ENCODE measurements at places on chromosomes 2 and 18.

GRCh38 chr2:224039080-224039769 lies at the start of gene SERPINE2:
SERPINE2 (minus strand) TSS chr2:224039286; CDS start chr2:224001900, 37,386 bp downstream.
- no peak for DNase-seq

DNA sequence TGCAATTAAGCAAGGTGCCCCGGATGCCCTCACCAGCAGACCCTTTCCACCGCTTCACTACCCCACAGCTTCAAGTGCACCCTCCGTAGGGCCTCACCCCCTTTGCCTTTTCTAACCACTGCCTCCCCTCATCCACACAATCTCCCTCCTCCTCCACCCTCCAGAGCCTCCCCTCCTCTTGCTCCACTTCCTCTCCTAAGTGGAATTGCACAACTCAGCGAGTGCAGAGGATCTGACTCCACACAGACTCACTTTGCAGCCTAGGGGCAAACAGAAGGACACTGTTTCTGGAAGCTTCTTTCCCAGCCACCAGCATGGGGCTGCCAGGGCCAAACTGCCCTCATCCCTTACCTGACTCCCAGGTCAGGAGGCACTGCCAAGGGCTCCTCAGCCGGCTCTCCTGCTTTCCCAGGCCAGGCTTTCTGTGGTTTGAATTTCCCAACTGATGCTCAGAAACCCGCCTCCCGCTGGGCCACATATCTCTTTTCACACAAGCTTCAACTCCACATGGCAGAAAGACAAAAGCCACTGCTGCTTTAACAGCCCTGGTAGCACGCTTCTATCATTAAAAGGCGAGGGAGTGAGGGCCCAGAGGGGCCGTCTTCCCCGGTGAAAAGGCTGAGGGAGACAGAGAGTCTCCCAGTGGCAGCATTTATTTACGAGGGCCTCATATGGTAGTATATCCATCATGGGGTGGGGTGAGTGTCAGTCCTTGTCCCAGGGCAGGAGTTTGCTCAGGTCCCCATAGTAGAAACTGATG lies 74.7 kb upstream of the MGAT4A start:
- no peak for DNase-seq

DNA sequence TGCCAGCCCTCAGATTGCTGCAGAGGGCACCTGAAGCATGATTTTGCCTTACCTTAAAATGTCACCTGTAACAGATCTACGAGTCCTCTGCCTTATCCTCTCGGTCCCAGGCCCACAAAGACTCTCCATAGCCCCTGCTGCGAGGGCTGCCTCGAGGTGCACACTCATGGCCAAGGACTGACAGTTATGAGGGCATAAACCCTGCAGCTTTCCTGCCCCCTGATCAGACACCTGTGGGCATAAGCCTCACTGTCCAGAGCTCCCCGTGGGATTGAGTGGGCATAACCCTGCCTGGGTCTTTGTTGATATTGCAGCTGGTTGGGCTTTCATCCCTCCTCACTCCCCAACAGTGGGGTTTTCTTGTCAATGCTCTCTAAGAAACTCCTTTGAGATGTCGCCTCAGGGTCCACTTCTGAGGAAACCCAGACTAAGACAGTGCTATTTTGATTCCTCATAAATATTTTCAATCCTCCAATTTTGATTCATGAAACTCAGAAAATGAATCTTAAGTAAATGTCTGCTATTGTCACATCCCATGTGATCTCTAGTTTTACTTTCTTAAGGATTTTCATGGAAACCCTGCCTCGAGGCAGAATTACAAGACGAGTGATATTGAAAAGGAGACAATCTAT lies 108.5 kb upstream of the NCK2 start:
- no peak for DNase-seq

DNA sequence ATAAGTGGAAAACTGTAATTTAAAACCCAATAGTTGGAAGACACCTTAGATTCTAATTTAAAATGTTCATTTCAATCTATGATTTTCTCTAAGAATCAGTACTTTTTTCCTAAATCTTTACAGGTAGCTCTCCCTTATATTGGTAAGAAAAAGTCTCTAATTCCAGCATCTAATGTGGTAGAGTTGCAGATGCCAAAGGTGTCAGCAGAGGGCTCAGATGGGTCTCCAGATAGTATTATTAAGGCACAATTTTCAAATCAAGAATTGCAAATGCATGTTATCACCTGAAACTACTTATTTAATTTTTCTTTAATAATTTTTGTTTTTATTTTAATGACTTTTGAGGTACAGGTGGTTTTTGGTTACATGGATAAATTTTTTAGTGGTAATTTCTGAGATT lies 25.5 kb upstream of the ITGA4 start:
- DNase-seq, result no peak

DNA sequence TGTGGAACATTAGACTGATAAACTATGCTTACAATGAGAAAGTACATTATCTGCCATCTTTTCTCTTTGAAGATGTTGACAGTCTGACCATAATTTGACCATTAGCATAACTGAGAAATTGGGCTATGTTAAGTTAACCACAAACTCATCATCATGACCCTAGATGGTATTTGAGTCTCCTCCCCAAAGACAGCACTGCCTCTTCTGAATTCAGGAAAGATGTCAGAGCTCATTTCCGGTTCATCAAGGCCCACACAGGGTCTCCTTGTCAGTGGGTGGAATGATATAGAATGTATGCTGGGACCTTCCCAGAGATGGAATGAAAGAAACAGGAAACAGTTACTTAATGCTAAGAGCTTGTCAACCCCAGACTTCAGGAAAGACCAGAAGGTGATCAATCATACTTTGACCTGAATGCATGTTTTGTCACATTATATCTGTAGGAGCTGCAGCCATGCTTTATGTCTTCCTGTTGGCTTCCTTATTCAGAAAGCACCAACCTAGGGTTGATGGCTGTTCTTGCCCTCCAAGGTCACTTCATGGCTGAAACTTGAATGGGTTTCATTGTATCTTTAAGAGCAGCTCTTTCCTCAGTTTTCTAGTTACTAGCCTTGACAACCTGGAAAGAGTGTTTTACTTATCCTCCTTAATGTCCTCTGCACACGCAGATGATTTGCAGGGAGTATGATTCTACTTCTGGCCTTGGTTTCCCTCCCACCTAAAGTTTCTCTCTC lies 99.1 kb upstream of the NEUROD1 start:
- DNase-seq, result peak; percentile 47

DNA sequence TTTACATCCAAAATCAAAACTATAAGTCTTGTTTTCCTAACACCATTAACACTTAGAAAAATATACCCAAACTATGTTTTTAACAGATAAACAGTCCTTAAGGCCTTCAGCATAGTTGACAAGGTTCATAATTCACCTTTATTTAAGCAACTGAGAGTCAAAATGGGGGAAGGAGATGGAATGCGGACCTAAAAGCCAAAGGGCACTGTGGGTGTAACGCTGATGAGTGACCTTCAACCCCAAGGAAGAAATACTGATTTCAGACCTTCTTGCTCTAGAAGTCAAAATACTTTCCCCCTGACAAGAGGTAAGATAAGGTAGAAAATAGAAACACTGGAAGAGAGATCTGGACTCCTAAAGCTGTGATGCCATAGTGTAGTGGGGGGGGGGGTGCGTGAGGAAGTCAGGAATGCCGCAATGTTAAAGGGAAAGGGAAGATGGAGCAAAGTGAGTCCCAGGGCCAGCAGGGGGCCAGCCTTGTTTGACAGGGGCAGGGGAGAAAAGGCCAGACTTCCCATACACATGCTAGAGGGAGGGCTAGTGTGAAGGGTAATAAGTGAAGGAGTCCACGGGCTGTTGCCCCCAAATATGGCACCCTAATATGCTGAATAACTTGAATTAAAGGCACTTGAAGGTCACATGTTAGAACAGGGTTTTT lies 31.4 kb downstream of the CCDC93 start:
- DNase-seq, result no peak

GRCh38 chr2:29347774-29348461 lies 232.7 kb downstream of the CLIP4 start:
- DNase-seq, result no peak

GRCh38 chr2:191166111-191166755 lies 15.4 kb upstream of the STAT4 start:
- peak; percentile 29 for DNase-seq

DNA sequence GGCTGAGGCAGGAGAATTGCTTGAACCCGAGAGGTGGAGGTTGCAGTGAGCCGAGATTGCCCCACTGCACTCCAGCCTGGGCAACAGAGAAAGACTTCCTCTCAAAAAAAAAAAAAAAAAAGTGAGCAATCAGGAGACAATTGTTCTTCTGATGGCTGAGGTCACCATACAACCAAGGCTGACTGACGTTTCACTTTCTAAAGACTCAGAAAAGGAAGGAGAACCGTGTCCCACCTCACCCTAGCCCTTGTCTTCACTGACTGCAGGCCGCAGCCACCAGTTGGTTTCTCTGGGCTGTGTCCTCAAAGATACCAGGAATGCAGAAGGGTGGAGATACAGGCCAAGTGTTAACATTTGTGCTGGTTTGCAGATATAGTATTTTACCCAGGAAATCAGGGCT lies 7.7 kb upstream of the SLC35F6 start:
- DNase-seq, result no peak

DNA sequence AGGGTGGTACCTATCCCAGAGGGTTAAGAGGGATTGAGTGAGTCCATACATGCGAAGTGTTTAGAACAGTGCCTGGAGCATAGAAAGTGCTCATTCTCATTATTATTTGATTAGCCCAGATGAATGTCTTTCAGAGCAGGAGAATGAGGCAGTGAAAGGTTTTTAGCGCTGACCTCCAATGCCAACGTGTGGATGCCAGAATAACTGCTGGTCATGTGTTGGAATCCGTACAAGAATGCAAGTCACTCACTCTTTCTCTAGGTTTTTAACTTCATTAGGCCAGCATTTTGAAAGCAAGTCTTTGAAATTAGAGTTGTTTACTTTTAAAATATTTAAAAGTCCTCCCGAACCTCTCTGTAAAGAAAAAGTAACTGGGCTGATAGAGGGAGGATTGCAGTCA lies 374.2 kb downstream of the EN1 start:
- no peak for DNase-seq

GRCh38 chr2:194621945-194622344 lies 1035.1 kb upstream of the SLC39A10 start:
- no peak for DNase-seq

DNA sequence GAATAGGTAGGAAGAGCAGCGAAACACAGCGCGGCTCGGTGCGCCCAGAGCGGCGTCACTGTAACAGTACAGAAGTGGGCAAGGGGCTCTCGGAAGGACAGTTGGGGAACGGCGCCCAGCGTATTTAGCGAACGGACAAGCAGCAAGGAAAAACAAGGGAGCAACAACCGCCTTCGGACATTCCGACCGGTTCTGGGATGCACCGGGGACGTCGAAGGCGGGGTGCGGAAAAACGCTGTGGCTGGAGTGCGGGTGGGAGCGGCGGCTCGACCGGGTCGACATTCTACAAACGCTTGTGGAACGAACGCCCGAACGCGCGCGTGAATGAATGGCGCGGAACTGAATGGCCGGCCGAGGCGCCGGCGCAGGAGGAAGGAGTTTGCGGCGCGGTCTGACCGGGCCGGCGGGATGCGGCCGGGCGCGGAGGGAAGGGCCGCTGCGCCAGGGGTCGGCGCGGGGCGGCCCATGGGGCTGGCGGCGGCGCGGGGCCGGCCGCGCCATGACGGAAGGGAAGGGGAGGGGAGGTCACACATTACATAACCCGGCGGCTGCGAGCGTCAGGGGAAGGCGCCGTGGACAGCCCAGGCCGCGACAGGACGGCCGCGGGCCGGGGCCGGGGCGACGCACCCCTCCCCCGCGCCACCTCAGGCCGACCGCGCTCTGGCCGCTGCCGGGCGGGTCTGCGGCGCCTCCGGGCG lies 605 bp downstream of the REV1 start:
- peak; percentile 30 for DNase-seq

DNA sequence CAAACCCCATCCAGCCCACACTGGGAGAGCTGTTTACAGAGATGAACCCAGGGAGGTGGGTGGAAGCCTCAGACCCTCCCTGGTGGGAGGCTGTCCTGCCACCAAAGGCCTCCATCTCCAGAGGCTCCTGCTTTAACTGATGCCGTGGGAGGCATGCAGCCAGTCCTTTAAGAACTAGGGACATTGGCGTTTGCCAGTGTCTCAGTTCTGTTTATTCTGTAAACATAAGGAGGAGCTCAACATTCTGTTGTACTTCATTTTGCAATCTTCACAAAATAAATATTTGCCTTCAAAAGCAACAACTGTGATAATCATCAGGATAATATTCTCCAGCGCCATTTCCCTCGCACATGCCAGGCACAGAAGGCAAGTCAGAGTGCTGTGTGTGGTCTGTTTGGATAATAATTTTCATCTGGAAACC lies 6.8 kb downstream of the EDAR start:
- no peak for DNase-seq

GRCh38 chr2:196821195-196821594 lies 12.0 kb upstream of the C2orf66 start:
- DNase-seq, result no peak

GRCh38 chr2:36246320-36246990 lies 109.1 kb upstream of the CRIM1 start:
- DNase-seq, result no peak

- DNase-seq, result no peak
Observed at GRCh38 chr2:62200291-62200841, 4.5 kb downstream of the B3GNT2 start.

GRCh38 chr2:224077773-224078507 lies 38.9 kb upstream of the SERPINE2 start:
- no peak for DNase-seq

DNA sequence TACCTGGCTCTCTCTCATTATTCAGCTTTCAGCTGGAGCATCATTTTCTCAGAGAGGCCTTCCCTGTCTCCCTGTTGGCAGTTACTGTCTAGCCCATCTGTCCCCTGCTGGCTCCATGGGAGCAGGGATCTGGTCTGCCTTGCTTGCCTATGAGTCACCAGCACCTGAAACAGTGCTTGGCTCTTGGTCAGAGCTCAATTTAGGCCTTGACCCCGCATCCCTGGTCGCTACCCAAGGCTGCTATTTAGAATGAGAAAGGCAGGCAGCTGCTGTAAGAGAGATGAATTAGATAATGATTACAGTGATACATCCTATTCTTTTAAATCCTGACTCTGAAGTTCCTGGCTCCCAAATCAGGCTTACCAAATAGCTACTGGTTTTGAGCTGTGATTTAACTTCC lies 32.9 kb downstream of the KCNE4 start:
- DNase-seq, result no peak

DNA sequence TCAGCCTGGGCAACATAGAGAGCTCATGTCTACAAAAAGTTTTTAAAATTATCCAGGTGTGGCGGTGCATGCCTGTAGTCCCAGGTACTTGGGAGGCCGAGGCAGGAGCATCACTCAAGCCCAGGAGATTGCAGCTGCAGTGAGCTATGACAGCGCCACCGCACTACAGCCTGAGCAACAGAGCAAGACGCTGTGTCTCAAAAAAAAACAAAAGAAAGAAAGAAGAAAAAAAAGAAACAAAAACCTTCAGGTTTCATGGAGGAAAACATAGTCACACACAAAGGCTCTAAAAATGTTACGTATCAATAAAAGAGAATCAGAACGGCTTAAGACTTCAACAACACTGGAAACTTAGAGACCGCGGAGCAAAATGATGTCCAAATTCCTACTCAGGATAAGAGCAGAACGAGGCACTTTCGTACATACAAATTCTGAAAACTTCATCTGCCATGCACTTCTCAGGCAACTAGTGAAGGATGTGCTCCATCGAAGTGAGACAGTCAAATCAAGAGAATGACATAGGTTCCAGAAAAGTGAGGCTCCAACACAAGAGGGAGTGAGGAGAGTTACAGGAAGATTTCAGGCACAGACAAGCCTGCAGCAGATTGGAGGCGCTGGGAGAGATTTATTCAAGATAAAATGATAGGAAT lies 4.4 kb downstream of the HDLBP start:
- no peak for DNase-seq

GRCh38 chr18:36600548-36600947 lies 228.3 kb downstream of the TPGS2 start:
- no peak for DNase-seq

Data from left renal cortex interstitium (tissue), 4 donors.